GM23338 (cell line): ENCODE measurements at places on chromosomes 4 and X. TPM values are rescaled to one million over a fixed set of nuclear protein-coding genes. Genes with fewer than 3 reads are reported as not detected.

Gene REELD1
- polyA plus RNA-seq: 0.19 TPM in 1 of 2 replicates, not detected in the other

Gene SRPX2
- polyA plus RNA-seq: not detected in 2 replicates

Gene KCND1
- 2.7 and 3.2 TPM in 2 replicates for polyA plus RNA-seq

Gene TNIP3
- 0.45 TPM in 1 of 2 replicates, not detected in the other for polyA plus RNA-seq

Gene UGT2A3
- polyA plus RNA-seq: not detected in 2 replicates

Gene RAB41
- polyA plus RNA-seq: not detected in 2 replicates

Gene MAGEB18
- not detected in 2 replicates for polyA plus RNA-seq

Gene HHIP
- polyA plus RNA-seq: 4.2 and 5.9 TPM in 2 replicates

Gene MAGEB10
- not detected in 2 replicates for polyA plus RNA-seq

Gene YY2
- polyA plus RNA-seq: 0.66 and 1.0 TPM in 2 replicates

DNA sequence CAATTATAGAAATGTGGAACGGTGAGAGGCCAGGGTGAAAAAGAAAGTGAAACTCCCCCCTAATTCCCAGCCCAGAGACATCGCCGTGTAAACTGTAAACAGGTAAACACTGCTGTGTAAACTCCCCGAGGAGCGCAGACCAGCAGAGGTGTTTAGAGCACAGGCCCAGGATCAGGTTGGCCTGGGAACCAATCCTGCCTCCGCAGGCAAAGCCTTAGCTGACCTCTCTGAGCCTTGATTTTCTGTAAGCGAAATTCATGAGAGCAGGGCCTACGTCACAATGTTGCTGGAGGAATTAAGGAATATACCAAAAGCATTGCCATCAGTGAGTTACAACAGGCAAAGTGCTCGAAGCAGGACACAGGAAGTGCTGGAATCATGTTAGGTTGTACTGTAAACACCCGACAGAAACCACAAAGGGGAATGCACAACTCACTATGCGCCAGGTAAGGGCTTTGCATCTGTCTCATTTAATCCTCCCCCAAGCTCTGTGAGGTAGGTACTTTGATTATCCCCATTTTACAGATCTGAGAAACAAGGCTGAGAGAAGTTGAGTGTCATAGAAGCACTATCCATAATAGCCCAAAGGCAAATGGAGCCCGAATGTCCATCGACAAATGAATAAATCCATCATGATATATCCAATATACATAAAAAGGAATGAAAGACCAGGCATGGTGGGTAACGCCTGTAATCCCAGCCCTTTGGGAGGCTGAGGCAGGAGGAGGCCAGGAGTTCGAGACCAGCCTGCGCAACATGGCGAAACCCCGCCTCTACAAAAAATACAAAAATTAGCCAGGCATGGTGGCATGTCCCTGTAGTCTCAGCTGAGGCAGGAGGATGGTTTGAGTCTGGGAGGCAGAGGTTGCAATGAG is 30.7 kb upstream of the KIAA0232 start:
- H3K36me3 ChIP-seq: no peaks in the 10 kb centered on the region
- no peak for DNase-seq
- no peak overlapping the region for H3K4me3 ChIP-seq
- H3K27me3 ChIP-seq: no peaks in the 10 kb centered on the region
- H3K27ac ChIP-seq: no peak overlapping the region
- no peaks in the 10 kb centered on the region for H3K4me1 ChIP-seq

DNA sequence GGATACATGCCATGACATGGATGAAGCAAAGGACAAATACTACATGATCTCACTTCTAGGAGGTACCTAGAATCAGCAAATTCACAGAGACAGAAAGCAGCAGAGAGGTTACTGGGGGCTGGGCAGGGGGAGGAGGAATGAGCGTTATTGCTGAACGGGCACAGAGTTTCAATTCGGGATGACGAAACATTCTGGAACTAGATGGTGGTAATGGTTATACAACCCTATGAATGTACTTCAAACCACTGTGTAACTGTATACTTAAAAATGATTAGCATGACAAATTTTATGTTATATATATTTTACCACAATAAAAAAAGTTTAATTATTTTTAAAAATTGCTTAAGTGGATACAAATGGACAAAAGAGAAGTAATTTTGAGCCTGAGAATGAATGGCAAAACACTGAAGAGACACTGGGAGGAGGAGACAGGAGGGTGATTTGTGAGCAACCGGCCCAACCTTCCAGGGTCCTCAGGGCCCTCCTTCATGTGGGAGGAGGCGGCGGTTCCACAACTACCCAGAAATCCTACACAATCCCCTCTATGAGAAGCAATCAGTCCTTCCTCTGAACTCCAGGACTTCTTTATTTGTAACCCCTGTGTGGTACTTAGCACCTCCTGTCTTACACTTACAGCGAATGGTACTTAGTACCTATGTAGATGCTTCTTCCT is 14.1 kb downstream of the ACSL1 start:
- no peak for DNase-seq
- no peak overlapping the region for H3K4me3 ChIP-seq
- H3K36me3 ChIP-seq: no peaks in the 10 kb centered on the region
- H3K27ac ChIP-seq: no peak overlapping the region

- no peaks in the 10 kb centered on the region for H3K36me3 ChIP-seq
- no peak overlapping the region for H3K27ac ChIP-seq
- H3K27me3 ChIP-seq: no peaks in the 10 kb centered on the region
- H3K4me1 ChIP-seq: no peaks in the 10 kb centered on the region
- DNase-seq: no peak
- no peak overlapping the region for H3K4me3 ChIP-seq
Observed at GRCh38 chr4:62970846-62971245, 1438.4 kb downstream of the TECRL start.

- no peak overlapping the region for H3K4me3 ChIP-seq
- no peaks in the 10 kb centered on the region for H3K27me3 ChIP-seq
- no peaks in the 10 kb centered on the region for H3K36me3 ChIP-seq
- DNase-seq: no peak
- H3K4me1 ChIP-seq: no peaks in the 10 kb centered on the region
Observed at GRCh38 chr4:155495572-155496293, 119.0 kb upstream of the MAP9 start.

DNA sequence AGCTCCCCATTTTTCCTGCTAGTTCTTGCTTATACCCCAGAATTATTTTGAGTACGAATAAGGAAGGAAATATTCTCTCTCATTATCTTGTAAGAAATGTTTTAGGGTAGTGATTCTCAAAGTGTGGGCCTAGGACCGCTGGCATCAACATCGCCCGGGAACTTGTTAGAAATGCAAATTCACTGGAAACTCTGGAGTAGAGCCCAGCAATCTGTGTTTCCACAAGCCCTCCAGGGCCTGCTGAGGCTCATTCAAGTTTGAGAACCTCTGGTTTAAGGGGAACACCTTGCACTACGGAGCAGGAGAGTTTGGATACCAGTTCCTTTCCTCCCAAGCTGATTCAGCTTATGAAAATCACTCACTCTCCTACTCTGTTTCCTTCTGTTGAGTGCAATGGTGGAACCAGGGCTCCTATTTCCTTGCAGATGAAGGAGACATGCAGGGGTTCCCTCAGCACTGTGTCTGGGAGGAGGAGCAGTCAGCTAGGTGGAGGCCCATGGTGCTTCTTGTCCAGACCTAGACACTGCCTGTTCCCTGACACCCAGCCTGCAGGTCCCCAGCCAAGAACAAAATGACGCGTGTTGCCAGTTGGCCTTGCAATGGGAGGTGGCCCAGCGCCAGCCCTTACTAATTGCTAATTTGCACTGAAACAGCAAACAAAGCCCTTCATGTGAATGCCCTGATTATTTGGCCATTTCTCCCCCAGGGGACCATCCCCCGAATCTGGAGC is 68.5 kb downstream of the CYTL1 start:
- DNase-seq: no peak
- no peaks in the 10 kb centered on the region for H3K36me3 ChIP-seq
- H3K27ac ChIP-seq: no peak overlapping the region
- H3K4me3 ChIP-seq: no peak overlapping the region
- H3K27me3 ChIP-seq: no peaks in the 10 kb centered on the region

DNA sequence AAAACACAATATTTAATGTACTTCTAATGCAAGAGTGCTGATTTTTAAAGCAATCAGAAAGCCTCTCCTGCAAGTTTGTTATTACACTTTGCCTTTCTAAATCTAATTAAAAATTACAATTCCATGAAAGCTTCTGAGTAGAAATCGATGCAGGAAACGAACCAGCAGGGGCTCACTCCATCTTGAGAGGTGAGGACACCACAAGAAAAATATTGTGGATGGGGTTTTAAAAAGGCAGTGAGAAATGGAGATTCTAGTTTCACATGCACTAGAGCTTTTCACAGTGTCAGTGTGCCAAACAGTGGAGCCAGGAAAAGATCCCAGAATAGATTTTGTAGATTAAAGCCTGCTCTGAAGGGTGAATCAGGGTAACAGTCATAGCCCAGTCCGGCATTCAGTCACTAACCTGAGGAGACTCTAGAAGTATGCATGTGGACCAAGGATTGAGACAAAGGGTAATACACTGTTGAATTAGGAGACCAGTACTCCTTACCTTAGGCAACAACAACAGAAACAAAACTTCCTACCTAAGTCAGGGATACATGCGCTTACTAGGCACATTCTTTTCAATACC is 362.3 kb downstream of the NAF1 start:
- DNase-seq: no peak
- no peaks in the 10 kb centered on the region for H3K27me3 ChIP-seq
- H3K27ac ChIP-seq: no peak overlapping the region
- H3K4me3 ChIP-seq: no peak overlapping the region

DNA sequence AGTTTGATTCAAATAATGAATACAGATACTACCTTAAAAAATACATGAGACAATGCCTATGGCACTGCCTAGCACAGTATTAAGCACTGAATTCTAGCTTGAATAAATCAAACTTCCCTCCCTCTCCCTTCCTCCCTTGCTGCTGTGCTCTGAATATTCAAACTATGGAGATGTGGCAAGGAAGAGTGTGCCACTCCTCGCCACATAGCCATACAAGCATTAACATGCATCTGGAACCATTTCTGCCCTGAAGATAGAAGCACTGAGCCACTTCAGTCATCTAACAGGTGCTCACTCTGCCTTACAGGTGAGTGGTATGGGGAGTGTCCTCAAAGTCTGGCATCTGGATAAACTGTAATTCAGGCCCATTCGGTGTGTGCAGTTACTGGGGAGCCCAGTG is 276.9 kb downstream of the ARHGAP24 start:
- no peaks in the 10 kb centered on the region for H3K27me3 ChIP-seq
- DNase-seq: no peak
- H3K4me3 ChIP-seq: no peak overlapping the region
- H3K36me3 ChIP-seq: no peaks in the 10 kb centered on the region

DNA sequence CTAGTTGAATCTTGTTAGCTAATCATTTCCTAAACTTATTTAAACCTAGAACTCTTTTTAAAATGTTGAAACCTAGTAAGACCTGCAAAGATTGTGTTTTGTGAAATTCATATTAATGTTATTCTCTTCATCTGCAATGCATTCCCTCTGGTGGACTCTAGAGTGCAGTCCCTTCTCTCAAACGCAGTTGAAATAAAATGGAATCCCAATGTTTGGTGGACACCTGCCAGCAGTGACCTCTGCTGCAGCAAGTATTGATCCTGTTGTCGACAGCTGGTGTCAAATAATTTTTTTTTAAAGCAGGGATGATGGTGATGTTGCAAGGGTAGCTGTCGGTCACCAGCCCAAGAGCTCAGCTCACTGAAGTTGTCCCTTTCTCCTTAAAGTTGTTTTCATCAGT is 492.0 kb downstream of the ZIC3 start:
- no peak for DNase-seq
- H3K27ac ChIP-seq: no peak overlapping the region
- no peaks in the 10 kb centered on the region for H3K27me3 ChIP-seq
- no peaks in the 10 kb centered on the region for H3K4me1 ChIP-seq
- H3K36me3 ChIP-seq: no peaks in the 10 kb centered on the region

DNA sequence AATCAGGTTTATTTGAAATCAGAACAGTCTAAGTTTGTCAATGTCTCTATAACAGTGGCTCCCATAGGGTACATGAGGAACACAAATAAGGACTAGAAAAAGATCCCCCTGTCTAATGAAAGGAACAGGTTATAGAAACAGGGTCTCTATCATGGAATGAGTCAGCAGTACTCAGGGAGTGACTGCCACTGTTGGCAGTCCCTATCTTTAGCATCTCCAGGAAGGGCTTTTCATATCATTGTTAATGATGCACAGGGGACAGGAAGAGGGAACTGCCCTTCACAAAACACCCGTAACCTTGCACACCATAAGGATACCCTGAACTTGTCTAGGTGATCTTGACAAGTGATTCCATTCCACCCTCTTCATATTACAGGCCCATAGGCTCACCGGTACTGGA is 38.5 kb upstream of the SMIM10L2A start:
- H3K4me1 ChIP-seq: no peaks in the 10 kb centered on the region
- H3K27ac ChIP-seq: no peak overlapping the region
- no peak for DNase-seq
- H3K27me3 ChIP-seq: no peaks in the 10 kb centered on the region
- no peaks in the 10 kb centered on the region for H3K36me3 ChIP-seq
- no peak overlapping the region for H3K4me3 ChIP-seq

DNA sequence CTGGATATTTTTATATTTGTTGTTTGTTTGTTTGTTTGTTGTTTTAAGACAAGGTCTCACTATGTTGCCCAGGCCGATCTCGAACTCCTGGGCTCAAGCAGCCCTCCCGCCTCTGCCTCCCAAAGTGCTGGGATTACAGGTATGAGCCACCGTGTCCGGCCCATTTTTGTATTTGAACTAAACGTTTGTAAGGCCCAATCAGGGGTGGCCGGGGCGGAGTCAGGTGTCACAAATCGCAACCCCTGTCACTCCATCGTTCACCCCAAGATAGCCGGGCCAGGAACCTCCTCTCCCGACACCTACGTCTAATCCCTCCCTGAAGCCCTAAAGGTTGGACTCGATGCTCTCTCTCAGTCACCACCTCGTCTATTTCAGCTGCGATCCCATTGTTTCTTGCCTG is 722 bp upstream of the EFHC2 start:
- H3K27ac ChIP-seq: no peak overlapping the region
- peaks cover 17% of the 10 kb centered on the region for H3K4me1 ChIP-seq
- H3K4me3 ChIP-seq: peak overlapping the region; percentile 58
- DNase-seq: peak; percentile 43
- no peaks in the 10 kb centered on the region for H3K36me3 ChIP-seq

GRCh38 chr4:123588631-123589241 is 192.1 kb downstream of the SPRY1 start:
- peaks cover 7% of the 10 kb centered on the region; the same call in 1 of the 2 replicates for H3K4me1 ChIP-seq
- no peaks in the 10 kb centered on the region for H3K27me3 ChIP-seq

DNA sequence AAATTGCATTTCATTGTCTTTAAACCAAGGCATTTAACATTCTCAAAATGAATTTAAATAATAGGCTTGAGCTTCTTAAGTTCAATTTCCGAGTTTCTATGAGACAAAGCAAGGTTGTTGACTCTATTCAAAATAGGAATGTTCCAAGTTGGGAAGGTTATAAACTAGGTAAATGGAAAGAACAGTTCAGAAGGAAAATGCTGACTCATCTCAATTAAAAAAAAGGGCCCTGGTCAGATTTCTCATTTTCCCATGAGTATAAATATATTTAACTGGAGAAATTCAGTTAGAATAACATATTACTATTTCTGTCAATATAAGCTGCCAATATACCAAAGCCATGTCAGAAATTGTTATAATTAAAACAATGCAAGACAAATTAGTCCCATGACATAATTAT is 113.8 kb downstream of the ATP8A1 start:
- H3K27me3 ChIP-seq: no peaks in the 10 kb centered on the region
- H3K27ac ChIP-seq: no peak overlapping the region
- H3K4me3 ChIP-seq: no peak overlapping the region
- H3K36me3 ChIP-seq: no peaks in the 10 kb centered on the region
- no peak for DNase-seq
